ENCODE measurements at places on chromosomes 5 and 9.

DNA sequence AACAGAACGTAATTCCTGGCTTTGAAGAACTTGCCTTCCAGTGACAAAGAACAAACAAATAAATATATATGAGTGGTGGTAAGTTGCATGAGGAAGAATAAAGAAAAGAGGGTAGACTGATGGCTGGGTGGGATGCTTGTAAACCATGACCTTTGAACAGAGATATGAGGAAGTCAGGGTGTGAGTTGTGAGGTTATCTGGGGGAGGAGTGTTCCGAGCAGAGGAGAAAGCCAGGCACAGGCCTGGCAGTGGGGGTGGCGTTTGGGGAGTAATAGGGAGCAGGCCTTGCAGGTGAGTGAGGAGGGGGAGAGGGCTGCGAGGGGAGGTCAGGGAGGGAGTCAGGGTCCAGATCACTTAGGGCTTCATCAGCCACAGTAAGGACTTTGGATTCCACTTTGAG is 213.4 kb downstream of the PTTG1 start:
- DNase-seq: no peak

DNA sequence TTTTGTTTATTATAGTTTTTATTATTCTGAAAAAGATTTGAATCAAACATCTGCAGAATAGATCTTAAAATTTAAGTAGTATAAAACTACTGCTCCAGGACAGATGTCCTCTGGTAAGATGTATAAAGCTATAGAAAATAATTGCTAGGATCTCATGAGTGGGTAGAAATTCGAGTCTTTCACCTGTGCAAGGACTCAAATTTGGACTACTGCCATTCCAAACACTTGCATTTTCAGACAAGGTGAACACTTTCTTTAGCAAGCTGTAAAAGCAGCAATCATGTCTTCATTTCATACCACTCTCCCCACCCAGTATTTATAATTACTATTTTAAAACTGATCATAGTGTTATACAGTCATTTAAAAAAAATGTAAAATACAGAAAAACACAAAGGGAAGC is 20.7 kb downstream of the SKP2 start:
- DNase-seq: no peak

DNA sequence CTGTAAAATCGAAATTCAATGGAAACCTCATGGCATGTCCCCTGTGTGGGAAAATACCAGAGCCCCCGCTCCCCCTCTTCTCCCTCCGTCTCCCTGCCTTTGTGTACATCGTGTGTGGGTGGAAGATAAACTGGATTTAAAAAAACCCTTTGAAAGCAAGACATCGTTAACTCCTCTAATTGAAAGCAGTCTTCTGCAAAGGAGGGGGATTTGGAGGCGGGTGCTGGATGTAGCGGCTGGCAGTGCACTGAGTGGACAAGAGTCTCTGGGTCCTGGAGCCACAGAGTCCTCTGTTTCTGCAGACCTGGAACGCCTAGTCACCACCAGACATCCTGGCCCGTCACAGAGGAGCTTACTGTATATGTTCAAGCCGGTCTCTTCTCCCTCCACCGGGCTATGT is 169.4 kb downstream of the PAPPA start:
- DNase-seq: no peak

DNA sequence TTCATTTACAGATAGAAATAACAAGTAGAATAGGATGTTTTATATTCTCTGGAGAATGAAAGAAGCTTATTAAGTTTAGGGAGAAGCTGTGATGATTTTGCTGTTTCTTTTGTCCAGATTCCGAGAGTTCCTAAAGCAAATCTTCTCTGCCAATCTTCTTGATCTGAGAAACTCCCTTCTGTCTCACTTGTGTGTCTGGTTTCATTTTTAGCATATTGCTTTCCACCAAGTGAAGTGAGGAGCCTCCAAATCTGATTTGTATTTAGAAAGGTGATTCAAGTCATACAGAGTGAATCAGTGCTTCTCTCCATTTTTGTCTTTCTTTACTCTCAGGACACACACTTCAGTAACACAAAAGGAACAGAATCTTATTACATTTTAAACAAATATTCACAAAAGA is 48.4 kb downstream of the STX17 start:
- DNase-seq: no peak

DNA sequence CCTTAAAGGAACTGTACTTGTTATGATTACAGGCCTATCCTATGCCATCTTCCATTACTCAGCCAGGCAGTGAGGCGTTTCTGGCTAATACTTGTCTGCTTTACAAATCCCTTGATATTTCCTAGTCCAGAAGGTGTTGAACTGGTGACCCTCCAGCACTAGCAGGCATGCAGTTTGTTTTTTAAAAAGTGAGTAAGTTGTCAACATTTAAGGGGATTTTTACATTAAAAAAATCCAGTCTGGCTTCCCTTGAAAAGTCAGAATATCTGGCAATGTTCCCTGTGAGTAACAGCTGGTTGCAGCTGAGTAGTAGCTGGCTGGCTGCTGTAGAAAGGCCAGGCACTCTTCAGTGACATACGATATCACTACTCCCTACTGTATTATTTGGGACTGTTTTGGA is 21.8 kb downstream of the GRIN3A start:
- no peak for DNase-seq

DNA sequence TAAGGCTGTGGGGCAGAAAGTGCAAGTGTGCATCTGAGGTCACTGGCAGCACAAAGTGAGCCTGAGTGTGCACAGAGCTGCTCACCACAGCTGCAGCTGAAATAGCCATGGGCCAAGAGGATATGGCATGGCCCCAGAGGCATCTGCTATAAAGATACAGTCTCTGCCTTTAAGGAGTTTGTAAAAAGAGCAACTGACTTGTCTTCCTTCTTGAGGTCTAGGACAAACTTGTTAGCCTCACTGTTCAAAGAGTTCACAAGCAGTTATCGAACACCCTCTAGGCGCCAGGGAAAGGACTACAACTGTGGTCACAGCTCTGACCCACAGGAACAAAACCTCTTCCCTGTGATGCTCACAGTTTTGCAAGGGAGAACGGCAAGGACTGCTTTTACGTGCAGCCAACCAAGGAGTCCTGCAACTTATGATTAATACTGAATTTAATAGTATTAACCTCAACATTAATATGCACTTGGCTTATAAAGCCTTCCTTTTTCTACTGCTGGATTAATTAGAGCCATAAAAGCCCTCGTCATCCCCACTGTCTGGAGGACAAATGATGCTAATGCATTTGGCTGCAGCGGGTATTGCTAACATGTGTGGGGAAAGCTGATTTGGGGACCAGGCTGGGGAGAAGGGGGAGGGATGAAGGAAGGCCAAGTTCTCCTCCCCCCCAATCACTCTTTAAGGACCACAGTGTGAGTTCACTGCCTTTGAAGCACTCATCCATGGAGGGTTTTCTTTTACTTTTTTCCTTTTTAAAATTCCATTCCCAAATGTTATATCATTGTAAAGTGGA is 189.8 kb upstream of the TRIM32 start:
- no peak for DNase-seq

DNA sequence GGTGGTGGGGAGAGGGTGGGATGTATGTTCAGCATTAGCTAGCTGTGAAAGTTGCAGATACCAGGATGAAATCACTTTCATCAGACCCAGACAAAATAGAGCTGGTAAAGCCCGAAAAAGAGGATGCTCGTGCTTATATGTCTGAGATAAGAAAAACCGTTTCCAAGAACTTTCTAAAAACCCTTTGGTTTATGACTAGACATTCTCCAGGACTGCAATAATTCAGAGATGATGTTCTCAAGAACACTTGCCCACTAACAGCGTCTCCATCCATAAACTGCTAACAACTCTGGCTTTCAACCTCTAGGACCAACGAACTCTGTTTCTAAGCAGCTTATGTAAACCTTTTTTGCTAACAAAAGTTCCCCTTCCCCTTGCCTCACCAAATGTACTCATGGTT is 8.4 kb upstream of the AMACR start:
- no peak for DNase-seq

DNA sequence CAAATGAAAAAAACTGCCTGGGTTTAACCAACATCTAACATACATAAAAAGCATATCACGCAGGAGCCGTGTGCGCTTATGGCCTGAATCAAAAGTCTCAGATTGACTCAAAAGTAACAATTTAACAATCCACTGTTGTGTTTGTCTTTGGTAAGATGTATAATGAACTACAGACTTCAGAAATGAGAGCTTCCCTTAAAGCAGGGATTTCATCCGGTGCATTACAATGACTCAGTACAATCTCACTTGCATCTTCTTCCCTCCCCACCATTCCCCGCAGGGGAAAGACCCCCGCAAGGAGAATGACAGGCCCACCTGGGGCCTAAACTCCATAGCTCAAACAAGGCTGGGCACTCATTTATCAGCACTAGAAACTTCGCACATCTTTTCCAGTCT is 1.4 kb downstream of the ZFR start:
- DNase-seq: peak; percentile 41

GRCh38 chr5:135340568-135340967 is 58.5 kb downstream of the MACROH2A1 start:
- no peak for DNase-seq

DNA sequence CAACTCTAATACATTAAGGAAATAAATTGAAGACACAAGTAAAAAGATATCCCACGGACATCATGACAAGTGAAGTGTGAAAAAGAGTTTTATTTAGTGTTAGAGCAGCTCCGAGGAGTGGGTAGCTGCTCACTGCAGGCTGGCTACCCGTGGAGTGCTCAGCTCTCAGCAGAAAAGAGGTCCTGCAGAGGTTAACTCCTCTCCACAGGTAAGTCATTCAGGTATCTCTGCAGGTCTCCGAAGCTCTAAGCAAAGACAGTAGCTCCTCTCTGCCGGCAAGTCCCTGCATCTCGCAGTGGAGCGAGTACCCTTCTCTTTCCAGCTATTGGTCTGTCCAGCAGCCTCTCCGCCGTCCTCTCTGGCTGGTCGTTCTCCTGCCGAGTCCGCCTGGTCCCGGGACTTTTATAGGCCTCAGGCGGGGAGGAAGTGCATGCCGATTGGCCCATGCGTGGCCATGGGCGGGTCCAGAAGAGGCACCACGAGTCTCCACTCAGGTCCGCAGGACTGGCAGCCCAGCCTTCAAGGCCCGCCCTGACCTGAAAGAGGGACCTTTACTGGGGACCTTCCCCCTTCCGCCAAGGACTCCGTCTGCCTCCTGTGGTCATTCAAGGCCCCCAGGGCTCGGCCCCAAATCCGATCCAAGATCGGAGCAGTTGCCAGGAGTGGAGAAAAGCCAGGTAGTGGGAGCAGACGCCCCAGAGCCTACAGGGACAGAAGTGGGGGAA is 29.9 kb downstream of the BTNL9 start:
- no peak for DNase-seq

- DNase-seq: no peak
Measured at GRCh38 chr9:115327436-115328122, 209.6 kb upstream of the TNC start.

DNA sequence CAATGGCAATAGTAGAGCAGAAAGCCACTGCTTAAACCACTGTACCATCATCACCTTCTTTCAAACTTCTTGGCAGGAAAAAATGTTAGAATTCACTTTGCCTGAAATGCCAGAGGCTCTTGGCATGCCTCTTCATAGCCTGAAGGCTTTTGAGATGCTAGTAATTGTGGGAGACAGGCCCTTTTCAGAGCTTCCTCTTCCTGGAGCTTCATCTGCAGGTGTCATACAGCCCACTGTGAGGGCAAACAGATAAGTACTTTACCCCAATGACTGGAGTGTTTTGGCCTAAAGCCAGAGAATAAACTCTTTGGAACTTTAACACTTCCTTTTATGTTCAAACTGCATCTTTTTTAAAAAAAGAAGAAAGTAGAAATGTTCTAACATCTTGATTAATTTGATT is 81.3 kb upstream of the TMEM171 start:
- DNase-seq: no peak

GRCh38 chr9:97632248-97632984 is 752 bp downstream of the TSTD2 start:
- peak; percentile 29 for DNase-seq

- peak; percentile 18 for DNase-seq
Measured at GRCh38 chr5:116137544-116138378, 52.9 kb downstream of the COMMD10 start.

DNA sequence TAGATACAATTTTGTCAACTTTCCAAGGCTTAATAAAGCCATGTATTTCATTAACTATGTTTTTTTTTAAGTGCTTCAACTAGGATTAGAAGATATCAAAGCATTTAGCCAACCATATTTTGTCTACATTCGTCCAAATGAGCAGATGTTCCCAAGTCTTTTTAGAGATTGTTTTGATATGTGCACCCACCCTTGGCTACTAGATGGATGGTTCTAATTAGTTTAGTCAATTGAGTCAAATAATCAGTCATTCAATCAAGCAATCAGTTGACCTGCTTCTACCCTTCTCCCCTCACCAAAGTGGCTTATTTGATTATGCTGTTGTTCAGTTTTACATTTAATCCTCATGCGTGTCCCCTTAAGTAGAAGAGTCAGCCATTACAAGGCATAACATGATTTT is 319.5 kb upstream of the TNC start:
- DNase-seq: no peak

DNA sequence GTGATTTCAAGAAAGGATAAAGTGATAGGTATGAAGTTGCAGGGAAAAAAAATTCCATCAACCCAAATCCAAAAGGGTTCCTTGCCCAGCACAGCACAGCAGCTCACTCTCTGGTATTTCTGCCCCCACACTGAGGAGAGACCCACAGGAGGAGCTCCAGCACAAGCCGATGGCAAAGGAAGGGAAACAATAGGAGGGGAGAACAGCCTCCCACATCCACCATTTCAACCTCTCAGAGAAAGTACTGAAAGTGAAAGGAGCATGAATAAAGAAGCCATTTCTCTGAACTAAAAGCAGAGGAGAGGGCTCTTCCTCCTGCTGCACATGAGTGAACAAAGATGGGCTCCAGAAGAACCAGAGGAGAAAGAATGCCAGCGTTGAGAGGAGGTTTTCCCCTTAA is 54.9 kb upstream of the ZSWIM6 start:
- DNase-seq: no peak

GRCh38 chr9:4844056-4844838 is 51.5 kb downstream of the RCL1 start:
- no peak for DNase-seq

DNA sequence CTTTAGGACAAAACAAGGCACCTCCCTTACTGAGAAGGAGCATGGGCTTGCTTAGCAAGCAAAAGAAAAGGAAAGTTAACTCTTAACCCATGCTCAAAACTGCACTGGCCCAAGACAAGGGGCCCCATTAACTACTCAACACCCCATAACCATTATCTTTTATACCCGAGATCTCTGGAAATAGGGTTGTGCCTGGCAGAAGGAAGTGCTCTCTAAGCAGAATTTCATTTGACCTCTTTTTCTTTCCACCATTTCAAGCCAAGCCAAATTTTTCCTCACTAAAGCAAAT is 167.2 kb downstream of the RASEF start:
- no peak for DNase-seq

DNA sequence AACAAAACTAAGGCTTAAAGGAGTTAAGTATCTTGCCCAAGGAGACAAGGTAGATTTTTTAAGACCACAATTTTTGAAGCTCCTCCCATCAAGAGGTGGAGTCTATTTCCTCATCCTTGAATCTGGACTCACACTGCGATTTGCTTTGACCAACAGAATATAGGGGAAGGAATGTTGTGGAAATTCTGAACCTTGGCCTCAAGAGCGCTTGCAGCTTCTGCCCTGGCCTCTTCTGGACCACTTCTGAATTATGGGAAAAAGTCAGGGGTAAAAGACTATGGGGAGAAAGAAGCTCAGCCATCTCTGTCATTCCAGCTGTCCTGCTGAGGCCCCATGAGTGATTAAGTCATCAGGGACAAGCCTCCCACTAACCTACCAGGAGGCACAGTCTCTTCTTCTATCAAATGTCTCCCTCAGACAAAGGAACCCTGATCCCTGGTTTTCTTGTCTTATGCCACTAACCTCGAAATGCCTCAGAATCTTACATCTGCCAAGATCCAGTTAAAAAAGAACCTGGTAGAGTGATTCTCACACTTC is 25.9 kb downstream of the MAPKAP1 start:
- DNase-seq: no peak
